ENCODE measurements at places on chromosomes 1 and 21. TPM values are rescaled to one million over a fixed set of nuclear protein-coding genes. Genes with fewer than 3 reads are reported as not detected.

- H3K36me3 ChIP-seq = peaks cover 33% of the 10 kb centered on the region
- peak overlapping the region; percentile 40 for H3K27ac ChIP-seq
- no peaks in the 10 kb centered on the region for H3K27me3 ChIP-seq
- H3K4me1 ChIP-seq = peaks cover 35% of the 10 kb centered on the region
- no peak overlapping the region for H3K4me3 ChIP-seq
These were observed 44.7 kb downstream of the PTGFRN start for GRCh38 chr1:116954440-116954839.

GRCh38 chr1:231953660-231954059 lies 327.1 kb downstream of the DISC1 start:
- no peak overlapping the region for H3K4me3 ChIP-seq
- peaks cover 17% of the 10 kb centered on the region for H3K4me1 ChIP-seq
- no peak overlapping the region for H3K27ac ChIP-seq
- no peaks in the 10 kb centered on the region for H3K27me3 ChIP-seq

GRCh38 chr1:214584805-214585766 lies 17.9 kb upstream of the CENPF start:
- no peaks in the 10 kb centered on the region for H3K27me3 ChIP-seq
- peak; percentile 66 for DNase-seq
- no peak overlapping the region for H3K4me3 ChIP-seq
- H3K4me1 ChIP-seq = no peaks in the 10 kb centered on the region

Gene MPL
- 0.09 TPM for total RNA-seq

Measured in muscle of leg (tissue), 16 donors.